ENCODE measurements at places on chromosomes 5 and 9.

DNA sequence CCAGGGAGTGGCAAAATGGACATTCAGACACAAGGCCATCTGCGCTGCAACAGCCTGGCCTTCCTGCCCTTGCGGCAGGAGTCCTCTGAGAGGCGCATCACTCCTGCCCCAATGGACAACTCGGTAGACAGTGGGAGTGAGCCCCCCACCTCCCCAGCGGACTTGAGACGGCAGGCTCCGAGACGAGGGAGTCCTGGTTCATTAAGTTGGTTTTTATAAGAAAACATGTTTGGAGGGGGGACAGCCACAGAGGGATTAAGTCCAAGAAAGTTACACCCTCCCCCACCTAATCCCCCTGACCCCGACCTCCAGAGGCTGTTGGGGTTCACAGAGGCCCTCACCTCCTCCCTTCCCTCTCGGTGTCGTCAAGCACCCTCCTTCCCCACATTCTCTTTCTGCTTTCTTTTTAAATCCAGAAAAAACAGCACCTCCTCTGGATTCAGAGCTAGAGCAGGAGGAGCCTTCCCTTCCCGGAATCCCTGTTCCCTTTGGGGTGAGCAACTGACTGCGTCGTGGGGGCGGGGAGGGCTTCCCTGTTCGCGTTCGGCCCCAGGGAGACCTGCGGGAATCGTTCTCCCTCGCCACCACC, 1.8 kb upstream of the EGR1 start:
- DNase-seq = no peak

GRCh38 chr5:159095151-159095721, 4.5 kb downstream of the EBF1 start:
- DNase-seq = no peak

DNA sequence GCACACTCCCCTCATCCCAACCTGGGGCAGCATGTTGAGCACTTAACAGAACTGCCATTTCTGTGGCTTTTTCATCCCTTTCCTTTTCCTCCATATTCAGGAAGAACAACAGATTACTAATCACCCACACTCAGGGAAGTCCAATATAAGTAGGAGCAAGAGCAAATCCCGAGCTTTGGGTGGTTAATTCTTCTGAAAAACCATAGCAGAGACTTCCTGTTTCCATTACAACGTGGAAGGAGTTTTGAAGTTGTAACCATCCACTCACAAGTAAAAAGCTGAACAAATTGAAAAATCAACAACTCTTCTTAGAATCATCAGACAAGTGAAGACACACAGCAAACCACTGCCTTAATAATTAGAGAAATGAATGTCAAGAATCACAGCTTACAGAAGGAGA, 8.2 kb downstream of the CTSL start:
- DNase-seq = no peak

GRCh38 chr5:107213025-107213424, 457.7 kb downstream of the EFNA5 start:
- no peak for DNase-seq

DNA sequence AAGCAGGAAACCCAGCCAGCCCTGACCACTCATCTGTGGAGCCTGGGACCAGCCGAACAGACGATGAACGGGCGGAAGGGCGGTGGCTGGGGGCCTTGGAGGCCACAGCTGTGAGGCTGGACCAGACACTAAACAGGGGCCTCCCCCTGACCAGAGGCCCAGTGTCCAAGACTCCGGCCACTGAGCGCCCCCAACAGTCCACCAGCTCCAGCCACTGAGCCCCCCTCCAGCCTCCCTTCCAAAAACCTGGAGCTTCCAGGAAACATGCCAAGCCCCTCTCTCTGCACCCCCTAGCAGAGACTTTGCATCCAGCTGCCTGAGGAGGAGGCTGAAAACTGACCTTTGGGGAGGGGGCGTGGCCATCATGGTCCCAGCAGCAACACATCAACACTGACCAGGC, 23.2 kb downstream of the CNTFR start:
- DNase-seq = no peak

DNA sequence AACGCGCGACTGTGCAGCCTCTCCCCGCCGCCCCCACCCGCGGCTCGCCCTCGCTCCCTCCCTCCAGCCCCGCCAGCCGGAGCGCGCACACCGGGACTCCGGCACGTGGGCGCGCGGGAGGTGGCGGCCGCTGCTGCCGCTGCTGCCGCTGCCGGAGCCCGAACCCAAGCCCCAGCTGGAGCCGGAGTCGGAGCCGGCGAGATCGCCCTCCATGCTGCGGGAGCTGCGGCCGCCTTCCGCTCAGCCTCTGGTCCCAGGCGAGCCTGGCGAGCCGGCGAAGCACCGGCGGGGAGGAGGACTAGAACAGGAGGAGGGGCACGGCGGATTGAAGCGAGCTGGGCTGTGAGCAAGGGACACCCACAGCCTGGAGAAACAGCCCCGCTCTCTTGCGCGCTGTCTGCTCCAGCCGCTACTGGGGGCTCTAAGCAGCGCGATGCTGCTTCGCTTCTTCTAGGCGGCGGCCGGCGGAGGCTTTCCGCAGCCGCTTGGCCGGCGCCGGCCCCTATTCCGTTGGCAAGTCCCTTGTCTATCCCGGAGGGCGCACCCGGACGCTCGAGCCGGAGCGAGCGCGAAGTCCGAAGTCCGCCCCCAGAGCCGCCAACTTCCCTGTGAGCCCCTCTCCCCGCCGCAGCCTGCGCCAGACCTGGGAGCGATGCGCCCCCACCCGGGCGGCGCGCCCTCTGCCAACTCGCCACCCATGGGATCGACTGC, 598.7 kb upstream of the SGCD start:
- no peak for DNase-seq

GRCh38 chr5:97131921-97132320, 10.5 kb downstream of the LIX1 start:
- DNase-seq = no peak

DNA sequence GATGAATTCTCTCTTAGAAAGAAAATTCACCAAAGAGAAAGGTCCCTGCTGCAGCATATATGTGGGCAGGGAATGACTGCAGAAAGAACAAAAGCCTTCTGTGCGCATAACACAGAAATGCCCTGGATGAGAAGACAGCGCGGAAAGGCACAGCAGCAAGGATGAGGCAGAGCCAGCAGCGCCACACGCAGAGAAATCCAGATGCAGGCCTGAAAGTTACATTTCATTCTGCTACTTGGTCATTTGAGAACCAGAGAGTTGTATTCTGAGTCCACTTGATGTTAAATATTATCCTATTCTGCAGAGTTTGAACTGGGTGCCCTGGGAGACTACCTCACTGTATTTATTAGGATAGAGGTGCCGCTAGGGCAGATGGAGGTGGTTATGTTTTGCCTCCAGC, 68.5 kb downstream of the GLDC start:
- no peak for DNase-seq

- DNase-seq = no peak
Observed at GRCh38 chr5:172550996-172551395, 90.1 kb upstream of the NEURL1B start.

DNA sequence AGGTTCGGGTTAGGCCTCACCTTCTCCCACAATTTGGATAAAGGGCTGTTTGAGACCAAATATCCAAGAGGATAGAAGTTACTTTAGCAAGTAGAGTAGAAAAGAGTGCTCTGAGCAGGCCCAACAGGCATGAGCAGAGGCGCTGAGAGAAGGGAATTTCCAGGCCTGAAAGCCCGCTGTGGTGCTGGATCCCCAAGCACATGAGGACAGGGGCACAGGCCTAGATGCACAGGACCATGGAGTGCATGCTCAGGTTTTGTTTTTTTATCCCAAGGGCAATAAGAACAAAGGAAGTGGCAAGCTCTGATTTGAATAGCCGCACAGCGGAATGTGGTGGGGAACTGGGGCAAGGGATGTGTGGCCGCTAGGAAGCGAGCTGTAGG, 33.3 kb downstream of the OSMR start:
- no peak for DNase-seq

DNA sequence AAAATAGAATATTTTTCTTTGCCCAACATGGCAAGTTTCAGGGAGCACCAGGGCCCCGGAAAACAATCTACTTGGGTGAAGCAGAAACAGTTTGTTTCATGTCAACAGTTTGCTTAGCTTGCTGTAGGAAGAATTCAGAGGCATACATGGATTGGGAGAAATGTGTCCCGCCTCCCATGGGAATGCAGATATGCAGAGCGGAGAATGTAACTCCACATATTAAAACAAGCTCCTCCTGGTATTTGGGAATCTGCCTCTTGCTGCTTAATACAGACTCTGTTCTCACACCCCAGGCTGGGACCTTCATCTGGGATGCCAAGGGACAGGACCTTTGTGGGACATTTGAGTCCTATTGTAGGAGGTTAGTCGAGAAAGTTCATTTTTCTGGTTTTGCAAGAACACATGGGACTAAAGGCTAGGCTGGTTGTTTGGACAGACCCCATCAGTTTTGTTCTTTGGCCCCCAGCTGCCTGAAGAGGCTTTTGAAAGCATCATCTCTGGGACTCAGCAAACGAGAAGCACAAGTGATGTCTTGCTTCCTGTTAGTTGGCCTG, 220.5 kb upstream of the ADRA1B start:
- DNase-seq = no peak

DNA sequence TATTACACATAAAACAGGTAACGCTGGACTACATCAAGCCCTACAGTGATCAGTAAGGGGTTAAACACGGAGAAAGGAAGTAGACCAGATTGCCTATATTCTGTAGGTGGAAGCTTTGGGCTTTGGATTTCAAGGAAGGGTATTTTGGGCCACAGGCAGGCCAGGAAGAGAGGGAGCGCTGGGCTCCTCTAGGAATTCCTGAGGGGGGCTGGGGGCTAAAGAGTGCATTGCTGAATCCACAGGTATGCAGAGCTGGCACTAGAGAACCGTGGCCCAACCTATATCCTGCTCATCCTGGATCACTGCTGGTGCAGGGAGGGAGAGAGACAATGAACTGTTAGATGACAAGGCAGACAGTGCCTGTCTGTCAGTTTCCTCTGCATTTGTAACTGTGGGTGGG, 367.1 kb downstream of the CSNK1G3 start:
- no peak for DNase-seq

GRCh38 chr9:110198357-110198756, 9.6 kb downstream of the C9orf152 start:
- DNase-seq = no peak

GRCh38 chr5:132459983-132460838, 30.4 kb downstream of the IRF1 start:
- no peak for DNase-seq

- no peak for DNase-seq
Observed at GRCh38 chr5:151086905-151087360, 6.1 kb upstream of the TNIP1 start.

- no peak for DNase-seq
Observed at GRCh38 chr5:120518581-120518980, 54.5 kb downstream of the PRR16 start.

Measured in LNCaP clone FGC (cell line).